ENCODE measurements at places on chromosomes 11 and 22.
A peak's percentile ranks its signal among the peaks of the same experiment; 100 is the strongest.

GRCh38 chr11:84136926-84137325 is 850.8 kb upstream of the CCDC90B start:
- no peak for DNase-seq

DNA sequence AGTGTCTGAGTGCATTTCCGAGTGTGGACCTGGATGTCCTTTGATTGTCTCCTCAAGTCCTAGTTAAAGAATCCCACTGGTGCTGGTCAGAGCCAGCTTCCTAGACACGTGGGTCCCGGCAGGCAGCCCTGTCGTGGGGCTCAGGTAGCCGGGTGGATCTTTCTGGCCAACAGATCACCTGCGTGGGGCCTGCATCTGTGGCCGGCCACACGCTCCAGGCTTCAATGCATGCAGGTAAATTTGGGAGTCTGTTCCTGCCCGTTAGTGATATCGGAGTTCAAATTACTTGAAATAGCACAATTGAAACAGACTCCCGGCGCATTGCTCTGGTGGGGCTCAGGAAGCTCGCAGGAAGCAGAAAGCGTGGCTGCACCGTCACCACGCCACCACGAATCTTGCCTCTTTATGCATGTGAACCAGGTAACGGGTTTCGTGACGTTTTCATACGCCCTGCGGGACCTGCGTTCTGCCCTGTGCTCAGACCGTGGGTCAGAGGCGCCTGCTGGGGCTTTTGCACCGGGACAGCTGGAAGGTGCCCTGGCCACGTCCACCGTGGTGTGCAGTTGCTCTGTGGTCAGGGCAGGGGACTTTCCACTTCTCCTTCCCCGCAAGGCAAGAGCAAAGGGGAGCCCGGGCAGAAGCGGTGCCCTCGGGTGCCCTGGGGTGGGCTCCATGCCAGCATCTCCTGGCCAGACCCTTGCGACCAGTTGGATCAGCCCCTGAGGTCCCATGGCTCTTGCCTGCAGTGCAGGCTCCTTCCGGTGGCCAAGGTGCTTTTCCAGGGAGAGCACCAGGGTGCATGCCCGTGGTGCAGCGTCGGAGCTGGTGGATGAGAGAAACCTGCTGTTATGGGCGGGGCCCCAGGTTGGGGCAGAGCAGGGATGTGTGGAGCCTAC is 803.5 kb downstream of the BRD1 start:
- DNase-seq, result no peak

GRCh38 chr22:46969961-46970360 is 207.5 kb downstream of the TBC1D22A start:
- DNase-seq, result no peak

DNA sequence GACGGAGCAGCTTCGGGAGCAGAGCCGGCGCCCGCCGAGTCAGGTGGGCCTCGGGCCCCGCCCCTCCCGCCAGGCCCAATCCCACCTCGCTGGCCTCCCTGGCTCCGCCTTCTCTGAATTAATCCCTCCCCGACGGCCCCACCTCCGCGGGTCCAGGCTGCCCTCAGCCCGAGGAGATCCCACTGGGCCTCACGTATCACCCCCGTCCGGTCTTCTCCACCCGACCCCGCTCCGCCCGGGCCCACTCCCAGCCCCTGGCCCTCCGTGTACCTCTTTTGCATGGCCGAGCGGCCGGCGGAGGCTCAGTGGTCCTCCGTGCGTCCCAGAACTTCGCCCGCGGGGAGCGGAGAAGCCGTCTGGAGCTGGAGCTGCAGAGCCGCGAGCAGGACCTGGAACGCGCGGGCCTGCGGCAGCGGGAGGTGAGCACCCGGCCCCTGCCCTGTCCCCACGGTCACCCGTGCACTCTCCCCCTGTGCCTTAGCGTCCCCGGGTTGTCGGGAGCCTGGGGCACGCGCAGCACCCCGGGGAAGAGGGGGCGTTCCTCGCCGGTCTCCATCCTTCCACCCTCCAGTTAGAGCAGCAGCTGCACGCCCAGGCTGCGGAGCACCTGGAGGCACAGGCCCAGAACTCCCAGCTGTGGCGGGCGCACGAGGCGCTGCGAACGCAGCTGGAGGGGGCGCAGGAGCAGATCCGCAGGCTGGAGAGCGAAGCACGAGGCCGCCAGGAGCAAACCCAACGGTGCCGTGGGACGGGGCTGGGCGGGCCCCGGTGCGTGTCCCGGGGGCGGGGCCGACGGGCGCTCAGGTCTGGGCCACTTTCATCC is 2.2 kb upstream of the CD151 start:
- DNase-seq, result no peak

GRCh38 chr11:27848423-27848822 is 148.2 kb upstream of the BDNF start:
- no peak for DNase-seq

DNA sequence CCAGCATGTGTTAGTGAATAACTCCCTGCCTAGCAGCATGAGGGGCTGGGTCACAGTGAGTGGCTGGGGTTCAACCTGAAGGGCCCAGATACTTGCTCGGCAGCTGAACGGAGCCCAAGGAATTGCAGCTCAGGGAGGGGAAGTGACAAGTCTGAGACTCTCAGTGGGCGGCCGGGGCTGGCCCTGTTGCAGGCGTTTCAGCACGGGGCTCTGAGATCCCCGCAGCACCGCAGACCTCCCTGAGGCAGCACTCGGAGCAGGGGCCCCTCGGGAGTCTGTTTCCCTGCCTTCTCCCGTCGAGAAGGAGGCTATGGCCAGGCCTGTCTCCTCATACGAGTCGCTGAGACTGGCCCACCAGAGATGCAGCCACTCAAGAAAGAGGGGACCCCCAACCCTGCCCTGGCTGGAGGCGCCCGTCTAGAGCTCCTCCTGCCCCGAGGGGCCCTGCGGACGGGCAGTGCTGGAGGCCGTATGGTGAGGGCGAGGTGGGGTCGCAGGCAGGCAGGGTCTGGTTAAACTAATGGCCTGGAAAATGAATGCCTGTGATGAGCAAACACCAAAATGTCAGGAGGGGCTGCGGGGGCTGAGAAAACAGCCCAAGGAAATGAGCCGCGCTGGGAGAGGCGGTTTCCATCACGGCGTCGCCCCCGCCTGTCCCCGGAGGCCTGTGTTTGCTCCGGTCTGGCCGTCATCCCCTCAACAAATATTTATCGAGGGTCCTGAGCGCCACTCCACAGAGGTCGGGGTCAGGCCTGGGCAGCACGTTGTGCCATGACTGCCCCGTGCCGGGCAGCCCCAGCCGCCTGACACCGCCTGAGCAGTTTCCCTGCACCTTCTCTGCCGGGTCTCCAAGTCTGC is 9.3 kb downstream of the TSSC4 start:
- no peak for DNase-seq

- DNase-seq, result no peak
Measured at GRCh38 chr22:24728790-24729637, 45.5 kb downstream of the PIWIL3 start.

DNA sequence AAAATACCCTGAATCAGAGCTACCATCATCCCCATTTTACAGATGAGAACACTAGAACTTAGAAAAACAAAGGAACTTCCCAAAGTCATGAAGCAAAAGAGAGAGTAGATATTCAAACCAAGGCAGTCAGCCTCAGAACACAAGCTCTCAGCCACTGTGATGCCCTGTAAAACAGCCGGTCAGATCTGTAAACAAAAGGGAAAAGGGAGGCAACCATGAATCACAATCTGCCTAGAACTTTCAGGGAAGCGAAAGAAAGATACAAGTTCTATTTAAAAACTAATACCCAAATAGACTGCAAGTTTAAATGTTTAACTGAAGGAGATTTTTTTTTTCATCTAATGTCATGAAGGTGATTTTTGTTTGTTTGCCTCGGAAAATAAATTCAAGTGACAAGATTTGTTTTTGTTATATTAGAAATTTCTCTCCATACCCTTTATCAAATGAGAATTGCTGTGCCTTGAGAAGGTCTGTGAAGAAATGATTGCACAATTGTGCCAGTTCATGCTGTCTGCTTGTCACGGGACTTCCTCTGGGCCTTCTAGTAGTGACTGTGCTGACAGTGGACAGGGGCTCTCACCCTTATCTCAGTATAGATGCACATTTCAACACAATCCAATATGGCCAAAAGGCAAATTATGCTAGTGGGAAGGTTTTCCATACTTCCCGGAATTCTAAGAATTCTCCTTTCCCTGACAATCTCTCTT is 11.7 kb downstream of the SAA1 start:
- no peak for DNase-seq

- peak; percentile 40 for DNase-seq
Measured at GRCh38 chr11:122863704-122864326, 18.7 kb upstream of the JHY start.

GRCh38 chr11:94664346-94664745 is 97.2 kb downstream of the PIWIL4 start:
- DNase-seq, result no peak

DNA sequence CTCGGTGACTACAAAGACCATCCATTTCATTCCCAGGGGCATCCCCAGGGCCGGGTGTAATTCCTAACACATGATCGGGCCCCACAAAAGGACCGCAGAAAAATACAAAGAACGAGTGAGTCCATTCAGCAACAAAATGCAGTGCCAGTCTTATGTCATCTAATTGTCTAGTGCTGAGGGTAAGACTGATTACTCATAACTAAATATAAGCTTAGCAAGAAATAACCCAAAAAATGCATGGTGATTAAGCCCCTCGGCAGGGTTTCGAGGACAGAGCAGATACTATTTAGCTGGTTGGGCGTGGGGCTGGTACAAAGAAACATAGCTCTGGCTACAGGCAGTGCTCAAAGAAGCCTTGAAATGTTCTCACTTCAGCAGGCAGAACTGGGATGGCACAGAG is 1078.9 kb downstream of the OPCML start:
- no peak for DNase-seq
